ENCODE measurements at places on chromosomes 2 and 18.
A peak's percentile ranks its signal among the peaks of the same experiment; 100 is the strongest.

DNA sequence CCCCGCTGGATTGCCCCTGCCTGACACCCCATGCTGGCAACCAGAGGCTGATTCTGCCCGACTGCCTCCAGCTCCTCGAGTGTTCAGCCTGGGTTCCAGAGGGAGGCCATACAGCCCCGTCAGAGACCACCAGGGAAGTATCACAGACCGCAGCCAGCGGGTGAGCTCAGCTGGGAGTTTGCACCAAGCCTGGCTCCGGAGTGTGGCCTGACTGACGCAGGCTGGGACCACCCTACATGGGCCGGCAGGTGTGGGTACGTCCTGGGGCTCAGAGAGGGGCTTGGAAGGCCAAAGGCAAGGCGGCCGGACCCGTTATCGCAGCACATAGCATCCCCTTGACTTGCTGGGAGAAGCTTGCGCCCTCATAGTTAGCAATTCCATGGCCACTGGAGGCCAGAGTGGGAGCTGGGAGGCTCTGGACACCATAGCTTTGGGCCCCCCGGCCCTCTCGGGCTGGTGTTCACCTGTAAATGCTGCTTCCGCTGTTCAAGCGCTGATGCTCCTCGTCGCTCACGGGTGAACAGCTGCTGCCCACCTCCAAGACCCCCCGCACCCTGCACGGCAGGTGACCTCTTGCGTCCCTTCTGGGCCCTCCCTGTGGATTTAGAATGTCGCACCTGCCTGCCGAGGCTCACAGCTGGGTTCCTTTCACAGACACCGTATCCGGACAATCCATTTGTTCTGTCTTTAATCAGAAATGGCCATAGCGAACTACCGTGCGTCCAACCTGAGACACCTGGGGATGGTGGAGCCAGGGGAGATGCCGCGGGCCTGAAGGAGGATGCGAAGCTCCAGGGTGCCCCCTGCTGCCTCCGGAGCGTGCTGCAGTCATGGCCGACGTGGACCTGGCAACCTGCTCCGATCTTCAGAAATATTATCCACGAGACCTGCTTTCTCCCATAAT, 31.2 kb upstream of the SLC66A3 start:
- peak; percentile 75 for DNase-seq

DNA sequence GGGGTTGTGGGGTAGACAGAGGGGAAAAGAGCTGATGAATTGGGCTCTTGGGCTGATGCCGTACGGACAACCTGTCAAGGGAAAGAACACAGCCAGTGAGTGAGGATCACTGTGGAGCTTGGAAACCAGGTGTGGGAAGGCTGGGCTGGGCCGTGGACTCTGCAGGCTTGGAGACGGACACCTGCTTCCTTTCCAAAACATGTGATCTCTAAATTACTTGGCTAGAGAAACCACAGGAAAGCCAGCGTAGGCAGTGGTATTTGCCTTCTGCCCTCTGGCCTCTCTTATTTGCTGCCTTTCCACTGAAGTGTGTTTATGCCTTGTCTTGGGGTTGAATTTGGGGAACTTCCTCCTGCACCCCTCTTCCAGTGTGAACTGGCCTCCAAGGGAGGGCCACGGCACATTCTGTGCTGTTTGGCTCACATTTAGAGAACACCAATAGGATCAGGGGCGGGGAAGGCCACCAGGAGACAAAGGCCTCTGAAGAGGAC, 267.7 kb downstream of the PRKCE start:
- DNase-seq = no peak

DNA sequence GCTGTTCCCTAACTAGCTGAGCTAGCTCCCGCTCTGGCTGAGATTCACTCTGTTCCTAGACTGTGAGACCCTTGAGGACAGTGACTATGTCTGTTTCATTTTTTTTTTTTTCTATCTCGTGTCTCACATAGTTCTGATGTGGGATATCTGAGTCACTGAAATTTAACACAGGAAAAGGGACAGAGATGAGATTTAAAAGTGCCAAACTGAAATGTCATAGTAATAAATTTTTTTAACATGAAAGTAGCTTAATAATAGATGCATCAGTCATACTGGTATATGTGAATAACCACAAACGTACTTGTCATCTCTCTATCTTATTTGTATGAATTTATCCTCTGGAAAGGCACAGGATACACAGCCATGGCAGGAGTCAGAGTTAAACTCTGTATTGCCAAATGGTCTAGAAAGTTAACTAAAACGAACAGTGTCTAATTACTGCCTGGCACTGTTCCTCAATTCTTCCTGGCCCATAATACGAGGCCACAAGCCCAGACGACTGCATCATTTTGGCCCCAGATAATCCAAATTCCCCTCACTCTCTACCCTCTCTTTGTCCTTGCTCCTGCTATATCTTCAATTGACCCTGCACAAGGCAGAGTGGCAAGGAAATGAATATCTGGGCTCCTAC, 87.5 kb downstream of the SATB2 start:
- no peak for DNase-seq

- no peak for DNase-seq
These were observed 35.3 kb upstream of the CAB39 start for GRCh38 chr2:230677201-230677946.

- no peak for DNase-seq
These were observed 71.7 kb downstream of the DNMT3A start for GRCh38 chr2:25270061-25270460.

GRCh38 chr18:64271246-64271645, 122.4 kb upstream of the LINC00305 start:
- no peak for DNase-seq

- DNase-seq = no peak
These were observed 578 bp upstream of the ACKR3 start for GRCh38 chr2:236568922-236569572.

GRCh38 chr18:47522359-47522758, 270.9 kb upstream of the SKOR2 start:
- DNase-seq = no peak

DNA sequence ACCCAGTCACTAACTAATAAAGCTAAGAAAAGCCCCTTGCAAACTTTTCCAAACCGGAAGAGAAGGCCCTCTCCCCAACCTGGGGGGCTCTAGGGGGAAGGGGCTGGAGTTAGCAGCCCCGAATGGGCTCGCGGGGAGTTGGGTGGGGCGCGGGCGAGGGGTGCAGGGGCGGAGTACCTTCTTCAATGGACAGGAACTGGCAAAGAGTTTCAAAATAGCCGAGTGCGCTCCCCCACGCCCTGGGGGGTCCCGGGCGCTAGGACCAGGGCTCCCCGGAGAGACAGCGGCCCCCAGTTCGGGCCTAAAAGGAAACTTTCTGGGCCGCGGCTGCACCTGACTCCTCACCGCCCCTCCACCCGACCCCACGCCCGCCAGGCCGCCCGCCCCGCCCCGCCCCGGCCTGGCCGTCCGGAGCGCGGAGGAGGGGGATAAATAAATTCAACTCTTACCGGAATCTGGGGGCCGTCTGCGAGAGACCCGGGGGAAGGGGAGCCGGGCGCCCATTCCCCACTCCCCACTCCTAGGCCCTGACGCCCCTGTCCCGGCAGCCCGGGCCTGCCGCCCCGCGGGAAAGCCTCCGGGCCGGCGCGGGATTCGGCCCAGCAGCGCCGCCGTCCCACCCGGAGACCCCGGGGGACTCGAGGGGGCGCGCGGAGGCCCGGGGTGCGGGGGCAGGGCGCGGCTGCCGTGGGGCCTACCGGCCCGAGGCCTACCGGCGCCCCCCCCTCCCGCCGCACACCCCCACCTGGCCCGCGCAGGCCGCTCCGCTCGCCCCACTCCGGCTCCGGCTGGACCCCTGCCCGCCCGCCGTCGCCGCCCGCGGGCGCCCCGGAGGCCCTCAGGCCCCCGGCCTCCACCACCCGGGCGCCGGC, 868 bp downstream of the INO80D start:
- peak; percentile 58 for DNase-seq

Measured in GM12865 (cell line).